ENCODE measurements at places on chromosomes 1 and 21.

DNA sequence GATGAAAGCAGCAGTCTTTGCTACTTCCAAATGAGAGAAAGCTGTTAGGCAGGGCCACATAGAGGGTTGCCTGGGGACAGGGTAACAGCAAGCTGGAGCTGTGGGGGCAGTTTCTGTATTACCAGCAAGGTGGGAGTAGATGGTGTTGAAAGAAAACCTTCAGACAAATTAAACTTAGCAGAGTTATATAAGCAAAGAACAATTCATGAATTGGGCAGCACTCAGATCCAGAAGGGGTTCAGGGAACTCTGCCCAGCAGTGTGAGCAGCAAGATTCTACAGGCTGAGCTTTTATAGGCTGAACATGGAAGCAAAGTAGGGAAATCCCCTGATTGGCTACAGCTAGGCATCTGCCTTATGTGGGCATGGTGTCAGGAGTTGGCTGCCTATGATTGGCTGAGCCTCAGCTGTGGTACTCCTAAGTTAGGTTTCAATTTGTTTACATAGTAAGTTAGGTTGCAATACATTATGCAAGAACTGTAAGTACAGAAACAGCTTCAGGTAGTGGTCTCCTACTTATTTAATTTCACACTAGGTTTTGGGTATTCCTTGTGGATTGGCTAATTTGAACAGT lies 64.1 kb upstream of the TMPRSS2 start:
- no peak for DNase-seq

GRCh38 chr1:245938046-245938435 lies 569.0 kb downstream of the SMYD3 start:
- DNase-seq = no peak

DNA sequence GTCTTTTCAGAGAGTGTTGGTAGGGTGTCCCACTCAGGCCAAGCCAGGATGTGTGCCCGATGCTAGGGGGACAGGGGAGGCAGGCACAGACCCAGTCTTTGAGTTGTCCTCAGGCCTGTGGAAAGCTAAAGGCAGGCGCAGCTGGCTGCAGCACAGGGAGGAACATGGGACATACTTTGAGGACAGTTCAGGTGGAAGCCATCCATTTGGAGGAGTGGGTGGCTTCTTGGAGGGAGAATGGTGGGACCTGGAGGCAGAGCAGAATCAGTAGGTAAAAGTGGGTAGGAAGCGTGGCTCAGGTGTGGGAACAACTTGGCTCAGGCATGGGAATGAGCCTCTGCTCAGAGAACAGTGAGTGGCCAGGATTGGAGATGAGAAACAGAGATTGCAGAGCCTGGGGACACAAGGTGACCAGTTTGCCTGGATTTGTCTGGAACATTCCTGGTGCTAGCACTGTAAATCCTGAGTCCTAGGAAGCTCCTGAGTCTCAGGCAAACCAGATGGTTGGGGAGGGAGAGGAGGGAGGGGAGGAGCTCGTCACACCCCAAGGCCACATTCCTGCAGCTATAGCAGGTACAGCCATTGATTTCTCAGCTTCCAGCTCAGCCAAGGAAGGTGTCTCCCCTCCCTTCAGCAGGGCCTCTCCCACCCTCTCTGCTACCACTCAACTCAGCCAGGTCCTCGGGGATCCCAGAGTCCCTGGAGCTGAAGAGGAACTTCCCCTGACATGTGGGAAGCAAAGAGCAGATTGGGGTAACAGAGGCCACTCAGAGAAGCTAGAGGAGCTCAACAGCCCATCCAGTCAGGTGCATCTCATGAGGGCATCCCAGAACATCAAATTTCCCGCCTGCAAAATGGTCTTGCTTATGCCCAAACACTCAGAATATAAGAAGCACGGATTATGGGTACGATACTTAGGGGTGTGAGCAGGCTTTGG lies 65.2 kb upstream of the TINAGL1 start:
- no peak for DNase-seq

- DNase-seq = no peak
These were observed 3.2 kb upstream of the SRRM1 start for GRCh38 chr1:24639881-24640280.

DNA sequence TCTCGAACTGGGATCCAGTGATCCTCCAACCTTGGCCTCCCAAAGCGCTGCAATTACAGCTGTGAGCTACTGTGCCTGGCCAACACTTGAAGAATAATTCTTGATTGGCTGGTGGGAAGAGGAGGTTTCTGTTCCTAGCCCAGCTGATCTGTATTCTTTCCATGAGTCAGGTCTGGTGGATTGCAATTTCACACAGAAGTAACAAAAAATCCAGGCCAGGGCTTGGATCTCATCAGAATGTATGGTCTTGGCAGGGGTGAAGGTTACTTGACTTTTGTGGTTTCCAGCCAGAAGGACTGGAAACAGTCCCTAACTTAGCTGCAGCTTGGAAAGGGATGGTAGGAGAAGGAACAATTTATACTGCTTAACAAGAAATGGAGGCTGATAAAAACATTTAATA lies 5.1 kb upstream of the HP1BP3 start:
- no peak for DNase-seq

- DNase-seq = no peak
These were observed 15.7 kb downstream of the RNF19B start for GRCh38 chr1:32948905-32949304.

GRCh38 chr1:221444346-221444745 lies 297.5 kb downstream of the DUSP10 start:
- DNase-seq = no peak

DNA sequence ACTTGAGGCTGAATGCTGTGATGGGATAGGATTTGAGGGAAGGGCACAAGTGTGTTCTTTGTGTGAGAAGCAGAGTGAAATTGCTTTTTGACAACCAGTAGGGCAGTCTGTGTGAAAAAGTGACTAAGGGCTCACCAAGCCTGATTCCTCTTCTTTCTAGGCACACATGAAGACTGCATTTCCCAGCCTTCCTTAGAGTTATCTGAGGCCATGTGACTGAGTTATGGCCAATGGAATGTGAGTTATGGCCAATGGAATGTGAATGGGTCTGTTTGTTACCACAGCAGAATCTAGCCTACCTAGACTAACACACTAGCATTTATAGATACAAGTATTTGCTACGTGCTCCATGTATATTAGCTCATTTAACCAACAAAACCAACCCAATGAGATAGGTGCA lies 35.3 kb upstream of the DIRAS3 start:
- DNase-seq = no peak

DNA sequence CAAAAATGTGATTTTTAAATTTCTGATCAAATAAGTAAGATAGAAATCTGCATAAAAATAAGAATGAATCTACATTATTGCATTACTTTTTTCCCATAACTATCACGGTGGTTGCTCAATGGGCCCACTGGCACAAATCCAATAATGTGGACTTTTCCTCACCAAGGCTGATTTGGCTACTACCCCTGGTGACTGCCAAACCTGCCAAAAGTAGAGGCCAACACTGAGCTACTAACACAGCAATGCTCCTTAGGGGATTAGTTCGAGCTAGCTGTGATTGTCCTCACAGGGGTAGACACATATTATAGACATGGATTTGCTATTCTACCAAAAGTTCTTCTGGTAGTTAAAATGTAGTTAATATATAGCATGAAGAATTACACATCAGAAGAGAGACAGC lies 107.7 kb upstream of the ZNHIT6 start:
- no peak for DNase-seq

GRCh38 chr1:47507881-47508701 lies 70.2 kb downstream of the FOXD2 start:
- no peak for DNase-seq

DNA sequence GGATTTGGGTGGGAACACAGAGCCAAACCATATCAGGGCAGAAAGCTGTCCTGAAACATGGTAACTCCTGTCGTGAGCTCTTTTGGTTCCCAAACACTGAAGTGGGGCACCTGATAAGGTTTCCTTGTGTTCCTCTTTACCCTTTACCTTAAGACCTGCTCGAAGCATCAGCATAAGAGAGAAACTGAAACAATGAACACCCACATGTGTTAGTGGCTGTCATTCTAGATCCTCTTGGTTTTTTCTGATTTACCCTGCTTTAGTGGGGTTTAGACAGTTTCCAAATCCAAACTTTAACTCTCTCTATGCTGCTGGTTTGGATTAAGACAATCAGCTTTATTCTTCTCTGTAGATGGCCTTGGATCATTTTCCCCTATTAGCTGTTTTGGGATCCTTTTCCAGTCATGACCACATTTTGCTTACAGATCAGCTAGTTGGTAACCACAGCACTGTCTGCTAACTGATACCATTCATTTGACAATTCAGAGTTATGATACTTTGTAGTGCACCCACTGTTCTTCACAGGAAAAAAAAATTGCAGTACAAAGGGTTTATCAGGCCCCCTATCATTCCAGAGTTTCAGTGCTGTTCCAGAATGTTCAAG lies 975 bp upstream of the MNDA start:
- DNase-seq = no peak

DNA sequence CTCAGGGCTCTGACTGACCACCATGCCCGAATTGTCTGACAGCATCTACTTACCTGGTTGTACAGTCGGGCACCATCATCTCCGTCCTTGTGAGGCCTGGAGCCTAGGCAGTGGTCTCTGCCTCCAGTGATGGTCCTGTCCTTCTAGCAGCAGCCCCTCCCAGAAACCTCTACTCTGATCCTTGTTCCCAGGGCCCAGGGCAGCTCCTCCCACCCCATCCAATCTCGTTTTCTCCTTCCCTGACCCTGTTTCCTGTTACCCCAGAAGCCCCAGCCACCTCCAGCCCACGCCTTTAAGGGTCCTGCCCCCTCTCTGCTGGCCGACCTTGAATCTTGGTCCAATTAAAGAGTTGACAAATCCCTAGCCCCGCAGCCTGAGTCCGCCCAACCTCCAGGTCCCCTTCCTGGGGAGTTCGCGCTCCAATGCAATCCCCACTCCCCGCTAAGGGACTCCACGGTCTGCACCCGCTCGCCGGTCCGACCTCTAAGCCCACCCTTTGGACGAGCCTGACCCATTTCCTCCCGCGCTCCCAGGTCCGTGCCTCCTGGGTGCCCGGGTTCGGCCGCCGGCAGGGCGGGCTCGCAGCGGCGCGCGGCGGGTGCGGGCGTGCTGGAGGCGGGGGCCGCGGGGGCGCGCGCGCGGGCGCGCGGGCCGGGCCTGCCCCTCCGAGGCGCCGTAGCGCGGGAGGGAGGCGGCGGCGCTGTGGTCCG lies at the start of gene B4GALT2:
TSS of gene B4GALT2 (plus strand) at position 660 of the 710 bp plus-strand sequence. CDS start 1,951 bp downstream, outside the sequence.
- no peak for DNase-seq
